Right lobe of liver (tissue), 6 donors: ENCODE measurements at places on chromosomes 3 and 15. TPM values are rescaled to one million over a fixed set of nuclear protein-coding genes. Genes with fewer than 3 reads are reported as not detected.

Gene IQCF5
- not detected for total RNA-seq

Gene GP9
- not detected for total RNA-seq

Gene GOLGA8T
- total RNA-seq: not detected

Gene PIGZ
- 1.2 TPM for total RNA-seq

Gene AGTR1
- total RNA-seq: 31.4 TPM

Gene C3orf85
- total RNA-seq: 12.6 TPM

Gene CILP
- 1.2 TPM for total RNA-seq

Gene STOML1
- 7.2 TPM for total RNA-seq

Gene EEF1AKMT4
- total RNA-seq: 4.9 TPM

DNA sequence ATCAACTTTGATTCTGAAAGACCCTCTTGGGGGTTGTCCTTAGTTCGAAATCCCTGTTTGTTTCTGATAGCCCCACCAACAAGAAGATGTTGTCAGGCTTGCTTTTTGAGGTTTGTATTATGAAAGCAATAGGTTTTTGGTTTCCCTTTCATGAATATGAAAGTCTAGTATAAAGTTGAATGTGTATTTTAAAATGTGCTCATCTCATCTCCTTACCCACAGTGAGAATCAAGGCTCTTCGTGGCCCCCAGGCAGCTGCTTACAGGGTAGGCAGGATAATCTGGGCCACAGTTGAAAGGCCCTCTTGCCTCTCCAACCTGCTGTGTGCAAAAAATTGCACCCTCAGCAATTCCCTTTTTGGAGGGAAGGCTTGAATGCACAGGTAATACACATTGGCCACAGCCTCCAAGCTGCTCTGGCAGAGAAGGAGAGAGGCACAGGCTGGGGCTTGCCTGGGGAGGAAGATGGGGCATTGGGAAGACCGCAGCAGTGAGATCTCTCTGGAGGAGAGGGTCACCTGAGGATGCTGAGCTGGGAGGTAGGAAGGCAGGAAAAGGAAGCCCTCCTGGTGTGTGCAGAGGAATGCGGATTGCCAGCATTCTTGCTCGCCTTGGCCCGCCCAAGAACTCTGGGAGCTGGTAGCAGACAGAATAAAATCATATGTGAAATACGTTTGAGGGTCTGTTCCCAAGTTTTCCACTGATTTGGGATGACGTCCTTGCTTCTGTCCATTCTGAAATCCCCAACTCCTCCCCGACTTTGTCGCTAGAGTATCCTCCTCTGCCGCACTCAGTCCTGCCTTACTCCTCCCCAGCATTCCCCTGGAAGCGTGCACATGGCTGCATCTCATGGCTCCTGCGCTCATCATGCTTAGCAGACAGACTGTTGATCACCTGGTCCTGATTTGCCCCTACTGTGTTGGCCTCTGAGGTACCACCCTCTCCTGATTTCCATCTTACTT, 196.4 kb downstream of the RPLP1 start:
- peak; percentile 36 for DNase-seq

DNA sequence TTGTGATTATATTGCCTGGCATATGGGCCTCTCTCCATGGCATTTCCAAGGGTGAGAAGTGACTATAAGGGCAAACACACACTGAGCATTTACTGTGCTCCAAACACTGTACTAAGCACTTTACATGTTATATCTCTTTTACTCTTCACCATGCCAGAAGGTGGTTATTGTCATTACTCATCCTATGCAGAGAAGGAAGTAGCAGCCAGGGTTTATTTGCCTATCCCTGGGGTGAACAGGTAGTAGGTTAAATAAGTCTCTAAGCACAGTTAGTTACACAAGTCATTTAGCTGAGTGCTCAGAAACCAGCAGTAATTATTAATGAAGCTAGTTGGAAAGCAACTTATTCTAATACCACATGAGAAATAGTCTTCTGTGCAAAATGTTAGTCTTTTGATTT, 109.9 kb upstream of the SYNPR start:
- DNase-seq: no peak

DNA sequence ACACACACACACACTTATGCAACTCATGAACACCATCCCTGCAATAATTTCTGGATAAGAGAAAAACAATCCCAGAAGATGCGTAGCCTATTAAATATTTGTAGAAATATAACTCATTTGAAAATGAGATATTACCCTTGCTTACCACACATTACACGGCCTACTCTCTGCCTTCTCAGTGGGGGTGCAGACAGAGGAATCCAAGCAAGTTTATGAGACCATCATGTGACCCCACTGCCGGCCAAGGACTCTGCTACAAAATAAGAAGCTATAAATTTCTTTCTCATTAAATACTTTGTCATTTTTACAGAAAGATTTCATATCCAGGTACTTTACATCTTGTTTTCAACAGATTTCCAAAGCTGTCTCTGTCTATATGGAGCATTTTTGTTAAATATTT, 286.3 kb downstream of the ZNF385D start:
- DNase-seq: no peak

DNA sequence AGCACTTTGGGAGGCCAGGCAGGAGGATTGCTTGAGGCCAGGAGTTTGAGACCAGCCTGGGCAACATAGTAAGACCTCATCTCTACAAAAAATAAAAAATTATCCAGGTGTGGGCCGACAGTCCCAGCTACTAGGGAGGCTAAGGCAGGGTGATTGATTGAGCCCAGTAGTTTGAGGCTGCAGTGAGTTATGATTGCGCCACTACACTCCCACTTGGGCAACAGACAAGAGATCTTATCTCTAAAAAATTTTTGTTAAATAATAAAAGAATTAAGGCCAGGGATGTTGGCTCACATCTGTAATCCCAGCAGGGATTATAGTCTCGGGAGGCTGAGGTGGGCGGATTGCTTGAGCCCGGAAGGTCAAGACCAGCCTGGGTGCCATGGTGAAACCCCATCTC, 25.8 kb upstream of the NFKBIZ start:
- no peak for DNase-seq

DNA sequence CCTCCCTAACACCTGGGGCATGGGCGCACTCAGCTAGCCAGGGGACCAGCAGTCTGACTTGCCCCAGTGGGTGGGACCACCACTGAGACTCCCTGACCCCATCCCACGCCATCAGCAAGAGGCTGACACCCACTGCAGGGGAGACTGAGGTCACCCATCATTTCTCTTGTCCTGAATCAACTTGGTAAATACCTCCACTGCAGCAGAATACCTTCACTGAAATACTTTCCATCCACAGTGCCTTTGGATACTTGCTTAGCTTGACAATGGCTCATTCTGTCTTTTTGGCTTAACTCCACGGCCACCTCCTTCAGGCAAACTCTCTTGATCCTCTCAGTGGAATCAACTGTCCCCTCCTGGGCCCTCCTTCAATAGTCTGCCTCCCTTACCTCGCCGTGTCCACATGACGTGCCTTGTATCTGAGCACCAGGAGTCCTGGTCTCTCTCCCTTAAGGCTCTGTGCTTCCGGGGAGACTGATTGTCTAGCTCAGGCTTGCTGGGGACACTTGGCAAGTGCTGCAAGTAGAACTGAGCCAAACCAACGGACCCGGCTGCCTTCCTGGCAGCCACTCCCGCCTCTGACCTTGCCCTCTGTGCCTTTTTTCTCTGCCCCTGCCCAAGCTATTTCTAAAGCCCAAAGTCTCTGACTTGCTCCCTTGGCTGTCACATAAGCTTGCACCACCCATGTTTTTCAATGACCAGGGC, 119.1 kb downstream of the ADCY5 start:
- peak; percentile 69 for DNase-seq

DNA sequence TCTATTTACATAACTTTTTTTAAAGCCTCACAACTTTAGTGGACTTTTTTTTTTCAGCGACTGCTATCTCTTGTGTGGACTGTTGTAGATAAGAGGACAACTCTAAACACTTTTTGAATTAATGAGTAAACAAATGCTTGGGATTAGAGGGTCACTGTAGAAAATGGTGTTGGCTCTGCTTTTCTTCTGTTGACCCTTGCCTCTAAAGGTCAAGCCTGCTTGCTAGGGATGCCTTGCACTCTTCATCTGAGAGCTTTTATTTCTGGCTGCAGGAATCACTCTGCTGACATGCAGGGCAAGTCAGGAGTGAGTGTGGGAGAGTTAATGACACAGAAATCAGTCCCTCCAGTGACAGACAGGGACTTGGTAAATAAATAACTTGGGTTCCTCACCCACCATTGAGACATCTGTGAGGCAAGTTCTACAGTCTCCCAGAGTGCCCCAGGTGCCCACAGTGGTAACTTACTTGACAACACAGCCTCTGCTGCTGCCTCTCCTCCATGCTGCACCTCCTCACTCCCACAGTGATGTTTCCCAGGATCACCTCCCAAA, 390.1 kb downstream of the IL20RB start:
- no peak for DNase-seq

DNA sequence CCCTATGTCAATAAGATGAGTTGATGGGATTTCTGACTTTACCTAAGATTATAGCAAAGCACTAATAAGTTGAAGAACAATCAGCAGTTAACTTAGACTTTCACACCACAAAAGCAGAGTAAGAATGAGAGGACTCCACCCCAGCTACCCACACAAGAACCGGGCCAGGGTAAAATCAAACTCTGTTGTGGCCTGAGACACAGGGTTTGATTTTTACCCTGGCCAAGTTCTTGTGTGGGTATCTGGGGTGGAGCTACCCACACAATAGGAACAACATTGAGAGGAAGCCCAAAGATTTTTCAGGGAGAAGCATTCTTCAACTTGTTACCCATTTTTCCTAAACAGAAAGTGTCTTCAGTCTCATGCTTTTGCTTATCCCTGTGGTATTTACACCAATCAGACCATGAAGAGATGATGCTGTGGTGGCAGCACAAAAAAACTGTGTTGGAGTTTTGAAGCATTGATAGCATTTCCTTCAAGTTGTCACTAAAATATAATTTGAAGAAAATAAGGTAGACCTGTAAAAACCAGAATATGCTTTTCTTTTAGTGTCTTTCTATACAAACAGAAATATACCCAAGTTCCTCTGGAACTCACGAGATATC, 25.6 kb downstream of the CPOX start:
- no peak for DNase-seq

DNA sequence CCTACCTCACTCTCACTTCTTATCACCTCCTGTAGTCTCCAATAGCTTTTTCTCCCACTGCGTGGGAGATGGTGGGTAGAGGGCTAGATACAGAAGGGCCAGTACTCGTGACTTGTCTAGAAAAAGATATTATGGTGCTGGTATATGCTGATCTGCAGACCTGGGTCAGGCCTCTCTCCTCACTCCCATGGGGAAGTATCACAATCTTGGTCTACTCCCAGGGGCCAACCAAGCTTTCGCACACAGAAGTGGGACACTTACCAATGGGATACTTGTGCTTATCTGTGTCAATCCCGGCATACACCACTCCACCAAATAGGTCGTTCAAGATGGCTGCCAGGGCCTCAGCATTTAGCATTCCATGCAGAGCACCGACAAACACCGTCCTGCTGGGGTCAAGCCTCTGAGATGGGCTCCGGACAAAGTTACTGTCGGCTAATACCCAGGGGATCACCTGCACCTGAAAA, 9.0 kb upstream of the RPS17 start:
- no peak for DNase-seq

GRCh38 chr3:37945807-37946530, 44.6 kb upstream of the VILL start:
- DNase-seq: no peak

DNA sequence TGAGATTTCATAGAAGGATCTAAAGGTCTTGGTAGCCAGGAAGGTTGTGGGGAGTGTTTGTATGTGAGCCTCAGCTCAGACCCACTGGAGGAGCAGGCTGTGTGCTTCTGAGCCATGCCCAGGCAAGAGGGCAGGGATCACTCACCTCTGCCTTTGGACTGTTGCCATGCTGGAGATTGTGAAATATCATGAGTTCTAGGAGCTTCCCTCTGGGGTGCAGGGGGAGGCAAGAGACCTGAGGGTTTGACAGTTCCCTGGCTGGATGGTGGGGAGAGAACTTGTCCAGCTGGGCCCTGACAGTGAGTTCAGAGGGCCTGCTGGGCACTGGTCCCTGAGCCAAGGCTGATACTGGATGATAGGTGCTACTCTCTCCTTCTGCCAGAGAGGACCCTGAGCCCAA, 6.0 kb downstream of the SLC6A1 start:
- DNase-seq: peak; percentile 60

DNA sequence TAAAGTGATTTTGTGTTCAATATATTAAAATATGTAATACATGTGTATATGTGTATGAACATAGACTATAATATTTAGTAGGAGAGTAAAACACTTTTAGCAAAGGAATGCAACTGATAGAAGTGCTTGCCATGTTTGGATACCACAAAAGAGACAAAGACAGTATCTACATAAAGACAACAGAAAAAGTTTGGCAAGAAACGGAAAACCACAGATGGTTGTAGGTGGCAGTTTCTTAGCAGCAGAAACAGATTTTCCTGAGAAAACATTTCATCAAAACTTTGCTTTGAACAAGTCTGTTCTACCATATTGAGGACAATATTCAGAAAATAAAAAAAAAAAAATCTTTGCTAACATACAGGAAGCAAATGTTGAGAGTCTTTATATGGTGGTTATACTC, 1560.4 kb upstream of the GBE1 start:
- no peak for DNase-seq

- no peak for DNase-seq
Measured at GRCh38 chr3:138356730-138357405, 8.5 kb downstream of the MRAS start.

GRCh38 chr3:146640361-146640760, 35.2 kb upstream of the PLSCR5 start:
- DNase-seq: no peak

- no peak for DNase-seq
Measured at GRCh38 chr3:121975702-121976302, 46.2 kb downstream of the ILDR1 start.

DNA sequence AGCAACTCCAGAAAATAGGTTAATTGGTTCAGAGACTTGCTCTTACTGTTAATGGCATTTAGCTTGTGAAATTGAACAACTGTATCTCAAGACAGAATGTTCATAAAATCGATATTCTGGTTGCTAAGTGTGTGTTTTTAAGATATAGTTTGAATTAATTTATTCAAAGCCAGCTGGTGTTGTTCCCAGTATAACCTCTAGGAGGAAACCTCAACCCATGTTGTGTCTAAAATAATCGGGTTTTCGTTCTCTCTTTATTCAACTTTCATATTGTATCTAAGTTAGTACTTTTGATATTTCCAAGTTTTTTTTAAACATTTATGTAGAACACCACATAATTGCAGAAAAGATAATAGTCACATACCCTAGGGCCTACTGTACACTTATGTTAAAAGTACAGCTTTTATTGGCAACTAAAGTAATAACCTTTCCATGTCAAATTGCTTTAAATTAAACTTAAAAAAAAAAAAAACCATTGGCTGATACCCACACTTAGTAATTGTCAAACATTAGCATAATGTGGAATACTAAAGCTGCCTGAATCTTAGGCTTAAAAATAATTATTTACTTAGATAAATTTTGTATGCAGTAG, 90.9 kb downstream of the SAMMSON start:
- no peak for DNase-seq

DNA sequence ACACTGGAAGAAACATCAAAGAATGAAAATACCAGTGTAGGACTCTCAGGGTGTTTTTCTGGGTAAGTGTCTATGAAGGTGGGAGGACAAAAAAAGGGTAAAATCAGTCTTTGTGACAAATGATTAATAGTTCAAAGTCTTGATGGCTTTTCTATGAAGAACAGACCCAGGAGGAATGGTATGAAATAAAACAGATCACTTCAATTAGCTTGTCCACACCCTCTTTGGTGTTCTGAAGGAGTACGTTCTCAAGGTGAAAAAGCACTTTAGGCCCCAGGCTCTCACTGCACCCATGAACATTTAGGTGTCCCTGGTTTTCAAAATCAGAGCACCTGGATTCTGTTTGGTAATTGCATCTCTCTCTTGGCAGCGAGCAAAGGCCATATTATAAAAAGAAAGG, 383.6 kb upstream of the NR2F2 start:
- no peak for DNase-seq

GRCh38 chr3:56197259-56197965, 270.9 kb downstream of the ERC2 start:
- DNase-seq: no peak
